ENCODE measurements at places on chromosomes 2 and 18. TPM values are rescaled to one million over a fixed set of nuclear protein-coding genes. Genes with fewer than 3 reads are reported as not detected.

GRCh38 chr2:100818606-100819369 lies 1.2 kb upstream of the NPAS2 start:
- H3K4me1 ChIP-seq: peaks cover 53% of the 10 kb centered on the region
- peak overlapping the region; percentile 88 for H3K27ac ChIP-seq
- no peaks in the 10 kb centered on the region for H3K27me3 ChIP-seq
- H3K36me3 ChIP-seq: no peaks in the 10 kb centered on the region
- no peak for DNase-seq

DNA sequence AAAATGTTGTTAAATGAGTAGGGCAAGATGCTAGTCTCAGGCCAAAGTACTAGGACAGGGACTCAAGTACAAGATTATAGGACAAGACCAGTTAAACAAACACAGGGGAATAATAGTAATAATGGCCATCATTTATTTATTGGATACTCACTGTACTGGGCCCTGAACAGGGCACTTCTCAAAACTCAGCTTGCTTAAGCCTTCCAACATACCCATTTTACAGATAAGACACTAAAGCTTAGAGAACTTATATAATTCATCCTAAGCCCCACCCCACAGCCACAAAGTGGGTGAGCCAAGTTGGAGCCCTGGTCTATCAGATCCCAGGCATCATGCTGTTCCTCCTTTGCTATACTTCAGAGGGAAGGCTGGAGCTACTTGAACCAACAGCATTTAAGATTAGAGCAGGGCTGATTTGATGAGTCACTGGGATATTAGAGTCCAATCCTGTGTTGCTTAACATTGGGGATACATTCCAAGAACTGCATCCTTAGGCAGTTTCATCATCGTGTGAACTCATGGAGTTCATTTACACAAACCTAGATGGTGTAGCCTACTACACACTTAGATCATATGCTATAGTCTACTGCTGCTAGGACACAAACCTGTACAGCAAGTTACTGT lies 153.6 kb downstream of the MTCL1 start:
- no peaks in the 10 kb centered on the region for H3K36me3 ChIP-seq
- peaks cover 14% of the 10 kb centered on the region for H3K4me1 ChIP-seq
- no peak overlapping the region for H3K4me3 ChIP-seq

GRCh38 chr2:233961905-233962304 lies 44.7 kb downstream of the TRPM8 start:
- no peak for DNase-seq
- no peaks in the 10 kb centered on the region for H3K27me3 ChIP-seq
- no peaks in the 10 kb centered on the region for H3K36me3 ChIP-seq
- H3K27ac ChIP-seq: no peak overlapping the region

DNA sequence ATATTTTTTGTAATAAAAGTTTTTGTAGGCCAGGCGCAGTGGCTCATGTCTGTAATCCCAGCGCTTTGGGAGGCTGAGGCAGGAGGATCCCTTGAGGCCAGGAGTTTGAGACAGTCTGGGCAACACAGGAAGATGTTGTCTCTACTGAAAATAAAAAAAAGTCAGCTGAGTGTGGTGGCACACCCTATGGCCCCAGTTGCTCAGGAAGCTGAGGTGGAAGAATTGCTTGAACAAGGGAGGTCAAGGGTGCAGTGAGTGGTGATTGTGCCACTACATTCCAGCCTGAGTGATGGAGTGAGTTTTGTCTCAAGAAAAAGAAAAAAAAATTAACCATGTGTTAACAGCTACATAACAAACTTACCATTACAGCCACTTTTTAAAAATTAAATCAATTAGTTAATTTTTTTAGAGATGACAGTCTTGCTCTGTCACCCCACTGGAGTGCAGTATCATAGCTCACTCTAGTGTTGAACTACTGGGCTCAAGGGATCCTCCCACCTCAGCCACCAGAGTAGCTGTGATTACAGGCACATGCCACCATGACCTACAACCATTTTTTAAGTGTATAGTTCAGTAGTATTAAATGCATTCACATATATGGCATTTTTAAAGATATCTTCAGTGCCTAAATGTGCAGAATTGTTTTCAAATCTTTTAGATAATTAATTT lies 67.2 kb upstream of the ACYP2 start:
- H3K4me3 ChIP-seq: no peak overlapping the region
- H3K4me1 ChIP-seq: peaks cover 29% of the 10 kb centered on the region
- no peak overlapping the region for H3K27ac ChIP-seq
- no peaks in the 10 kb centered on the region for H3K27me3 ChIP-seq
- peaks cover 10% of the 10 kb centered on the region for H3K36me3 ChIP-seq
- no peak for DNase-seq

DNA sequence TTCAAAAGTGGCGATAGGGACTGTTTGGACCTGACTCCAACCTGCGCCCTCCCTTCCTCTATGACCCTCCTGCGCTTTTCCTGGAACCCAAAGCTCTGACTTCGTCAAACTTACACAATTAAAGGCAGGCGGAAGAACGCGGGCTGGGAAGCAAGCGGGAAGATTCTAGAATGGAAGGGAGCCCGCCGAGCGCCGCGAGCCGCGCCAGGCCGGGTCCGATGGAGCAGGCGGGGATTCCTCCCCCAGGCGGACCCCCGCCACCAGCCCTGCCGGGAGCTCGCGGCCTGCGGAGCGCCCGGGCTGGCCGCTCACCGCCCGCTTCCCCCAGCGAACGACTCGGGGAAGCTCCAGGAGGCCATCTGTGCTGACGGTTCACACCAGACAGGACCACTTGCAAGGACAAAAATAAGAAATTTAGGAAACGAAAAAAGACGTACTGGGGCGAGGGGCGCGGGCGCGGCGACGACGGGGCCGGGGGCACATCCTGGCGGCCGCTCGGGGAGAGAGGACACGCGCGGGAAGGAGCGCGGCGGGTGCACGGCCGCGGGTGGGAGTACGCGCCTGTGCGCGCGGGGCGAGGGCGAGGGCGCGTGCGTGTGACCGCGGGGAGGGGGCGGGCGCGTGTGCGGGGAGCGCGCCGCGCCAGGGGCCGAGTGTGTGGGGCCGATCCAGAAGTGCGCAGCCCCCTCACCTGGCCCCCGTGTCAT lies 1.1 kb upstream of the SALL3 start:
- peaks cover 3% of the 10 kb centered on the region for H3K36me3 ChIP-seq
- H3K27me3 ChIP-seq: peaks cover 55% of the 10 kb centered on the region
- H3K4me1 ChIP-seq: peaks cover 6% of the 10 kb centered on the region
- no peak for DNase-seq

- H3K27me3 ChIP-seq: no peaks in the 10 kb centered on the region
- peaks cover 25% of the 10 kb centered on the region for H3K4me1 ChIP-seq
- no peaks in the 10 kb centered on the region for H3K36me3 ChIP-seq
- no peak overlapping the region for H3K27ac ChIP-seq
These were observed 8.6 kb upstream of the ACYP2 start for GRCh38 chr2:54106631-54107454.

DNA sequence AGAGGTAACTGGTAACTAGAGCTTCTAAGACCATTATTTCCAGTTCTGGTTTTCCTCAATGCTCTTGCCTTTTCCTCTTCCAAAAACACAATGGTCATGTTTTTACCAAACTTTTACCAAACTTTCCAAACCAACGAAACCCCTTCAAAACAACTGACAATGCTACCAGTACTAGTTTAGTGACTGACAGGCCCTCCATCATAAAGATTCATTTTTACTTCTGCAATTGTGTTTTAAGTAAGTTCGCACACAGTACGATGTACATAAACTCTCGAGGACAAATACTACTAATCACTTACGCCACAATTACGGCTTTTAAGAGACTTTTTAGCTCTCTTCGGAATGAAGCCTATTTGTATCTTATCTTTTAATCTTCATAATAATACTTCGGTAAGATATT lies 900 bp downstream of the C18orf32 start:
- peaks cover 38% of the 10 kb centered on the region for H3K36me3 ChIP-seq
- H3K27me3 ChIP-seq: no peaks in the 10 kb centered on the region
- peaks cover 56% of the 10 kb centered on the region for H3K4me1 ChIP-seq
- peak overlapping the region; percentile 99 for H3K27ac ChIP-seq

DNA sequence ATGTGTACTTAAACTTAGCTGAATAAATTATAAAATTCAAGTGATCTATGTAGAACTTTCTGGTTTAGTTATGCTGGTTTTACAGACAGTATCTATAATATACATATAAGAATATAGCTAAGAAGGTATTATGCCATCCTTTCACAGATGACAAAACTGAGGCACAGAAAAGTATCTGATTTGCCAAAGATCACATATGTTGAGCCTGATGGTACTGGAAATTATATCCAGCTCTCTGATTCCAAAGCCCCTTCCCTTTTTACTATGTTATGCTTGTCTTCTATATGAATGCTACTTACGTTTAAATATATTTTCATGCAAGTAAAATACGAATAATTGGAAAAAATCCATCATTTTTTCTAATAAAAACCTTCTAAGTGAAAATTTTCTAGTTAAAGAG lies 1631.3 kb downstream of the DPP10 start:
- H3K4me3 ChIP-seq: no peak overlapping the region
- no peaks in the 10 kb centered on the region for H3K27me3 ChIP-seq
- no peaks in the 10 kb centered on the region for H3K4me1 ChIP-seq
- no peaks in the 10 kb centered on the region for H3K36me3 ChIP-seq

- H3K4me1 ChIP-seq: no peaks in the 10 kb centered on the region
- no peaks in the 10 kb centered on the region for H3K27me3 ChIP-seq
- H3K27ac ChIP-seq: no peak overlapping the region
- H3K36me3 ChIP-seq: peaks cover 6% of the 10 kb centered on the region
- no peak for DNase-seq
These were observed 271.7 kb downstream of the TWIST2 start for GRCh38 chr2:239119346-239120126.

- H3K27me3 ChIP-seq: peaks cover 33% of the 10 kb centered on the region
- no peaks in the 10 kb centered on the region for H3K36me3 ChIP-seq
- H3K27ac ChIP-seq: no peak overlapping the region
These were observed 10.4 kb upstream of the ALK start for GRCh38 chr2:29931818-29932217.

GRCh38 chr2:62140426-62141141 lies 55.3 kb upstream of the B3GNT2 start:
- H3K36me3 ChIP-seq: peaks cover 2% of the 10 kb centered on the region
- no peak for DNase-seq
- H3K27ac ChIP-seq: no peak overlapping the region
- H3K4me3 ChIP-seq: no peak overlapping the region

DNA sequence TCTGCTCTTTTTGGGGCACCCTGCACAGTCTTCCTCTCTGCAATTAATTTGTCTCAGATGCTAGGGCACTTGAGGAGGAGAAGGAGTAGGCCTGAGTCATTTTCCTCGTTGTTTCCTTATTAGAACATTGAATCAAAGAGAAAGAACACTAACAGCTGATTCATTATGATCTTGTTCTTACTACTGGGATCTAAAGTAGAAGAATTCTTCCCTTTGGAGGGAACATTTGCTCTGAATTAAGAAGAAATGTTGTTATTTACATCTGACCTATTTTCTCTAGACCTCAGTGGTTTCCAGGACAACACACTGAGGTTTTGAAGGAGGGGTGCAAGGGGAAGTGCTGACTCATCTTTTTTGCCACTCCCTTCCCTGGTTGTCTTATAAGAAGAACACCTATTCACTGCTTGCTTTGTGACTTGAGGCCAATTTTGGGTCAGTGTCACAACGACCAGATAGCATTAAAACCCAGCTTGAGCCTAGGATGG lies 24.3 kb upstream of the STAT1 start:
- DNase-seq: no peak
- H3K4me1 ChIP-seq: peaks cover 48% of the 10 kb centered on the region
- H3K4me3 ChIP-seq: no peak overlapping the region

- no peak overlapping the region for H3K4me3 ChIP-seq
- DNase-seq: peak; percentile 43
- peaks cover 6% of the 10 kb centered on the region for H3K4me1 ChIP-seq
- no peak overlapping the region for H3K27ac ChIP-seq
These were observed 5.8 kb downstream of the WNT6 start for GRCh38 chr2:218865396-218865795.

DNA sequence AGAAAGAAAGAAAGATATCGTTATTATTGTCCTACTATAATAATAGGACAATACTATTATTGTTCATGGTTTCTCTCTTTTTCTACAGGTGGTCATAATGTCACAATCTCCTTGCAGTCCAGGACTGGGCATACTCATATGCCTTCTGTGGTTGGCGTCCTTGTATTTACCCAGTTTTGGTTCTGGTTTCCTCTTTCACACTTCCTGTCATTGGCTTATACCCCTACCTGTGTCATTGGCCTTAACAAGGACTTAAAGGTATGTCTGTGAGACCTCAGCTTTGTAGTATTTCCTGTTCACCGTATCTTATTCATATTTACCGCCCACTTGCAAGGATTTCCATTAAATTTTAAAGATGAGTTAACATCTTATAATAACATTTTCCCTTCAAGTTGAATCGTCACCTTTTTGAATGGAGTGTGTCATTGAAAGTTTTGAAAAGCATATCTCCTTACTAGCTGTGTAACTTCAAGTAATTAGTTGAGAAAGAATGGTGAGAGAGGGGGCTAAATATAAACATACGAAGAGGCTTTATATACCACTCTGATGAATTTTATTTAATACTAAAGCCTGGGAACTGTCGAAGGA lies 36.5 kb upstream of the HTR2B start:
- no peak for DNase-seq
- H3K36me3 ChIP-seq: peaks cover 17% of the 10 kb centered on the region
- peak overlapping the region; percentile 99 for H3K27ac ChIP-seq
- no peaks in the 10 kb centered on the region for H3K27me3 ChIP-seq
- peaks cover 72% of the 10 kb centered on the region for H3K4me1 ChIP-seq
- peak overlapping the region; percentile 24 for H3K4me3 ChIP-seq

- peaks cover 24% of the 10 kb centered on the region for H3K4me1 ChIP-seq
- H3K27me3 ChIP-seq: no peaks in the 10 kb centered on the region
- H3K36me3 ChIP-seq: no peaks in the 10 kb centered on the region
- DNase-seq: no peak
- no peak overlapping the region for H3K4me3 ChIP-seq
- peak overlapping the region; percentile 57 for H3K27ac ChIP-seq
These were observed 71.0 kb upstream of the TMEFF2 start for GRCh38 chr2:192265751-192266150.

Gene PKDCC
- total RNA-seq: 164 TPM

Gene IL18RAP
- not detected for total RNA-seq

Gene RGPD3
- not detected for total RNA-seq

Gene KCNJ3
- 0.51 TPM for total RNA-seq

Gene DSG2
- total RNA-seq: 43.7 TPM

Gene KYNU
- not detected for total RNA-seq

Data from chondrocyte (in vitro differentiated cells).